ENCODE measurements at places on chromosomes 5 and 9.

GRCh38 chr9:7315746-7316145 lies 483.8 kb downstream of the DMAC1 start:
- no peak for DNase-seq

- no peak for DNase-seq
Measured at GRCh38 chr5:20683241-20683940, 695.4 kb upstream of the CDH18 start.

DNA sequence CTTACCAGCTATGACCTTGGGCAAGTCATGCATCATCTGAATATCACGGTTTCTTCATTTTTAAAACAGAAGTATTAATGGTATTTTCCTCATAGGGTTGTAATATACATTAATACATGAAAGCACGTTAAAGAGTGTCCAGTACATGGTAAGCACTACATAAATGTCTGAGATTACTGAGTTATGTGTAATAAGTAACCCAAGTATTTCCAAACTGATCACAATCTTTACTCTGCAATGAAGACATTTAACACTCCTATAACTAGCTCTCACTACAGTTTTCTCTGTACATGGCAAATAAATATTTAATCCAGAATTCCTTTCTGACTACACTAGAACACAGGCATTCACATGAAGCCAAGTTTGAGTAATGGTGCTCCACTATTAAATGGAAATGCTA lies 4.0 kb downstream of the GLDC start:
- DNase-seq, result peak; percentile 35

GRCh38 chr9:582775-583174 lies 258.7 kb upstream of the DMRT1 start:
- DNase-seq, result no peak

DNA sequence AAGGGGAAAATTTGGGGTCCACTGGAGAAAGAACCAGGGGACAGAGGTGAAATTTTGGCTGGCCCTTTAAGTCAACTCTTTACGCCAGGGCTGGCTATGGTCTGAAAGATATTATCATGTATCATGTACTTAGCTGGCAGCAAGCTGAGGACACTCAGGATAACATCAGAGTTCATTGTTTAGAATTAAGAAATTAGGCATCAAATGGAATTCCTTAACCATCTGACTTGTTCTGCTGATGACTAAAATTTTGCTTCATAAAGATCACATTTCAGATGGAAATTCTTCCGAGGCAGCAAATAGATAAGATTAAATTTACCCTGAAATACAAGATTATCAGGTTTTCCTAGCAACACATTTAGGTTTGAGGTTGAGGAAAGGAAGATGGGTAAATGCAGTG lies 269.4 kb upstream of the KLF9 start:
- no peak for DNase-seq

DNA sequence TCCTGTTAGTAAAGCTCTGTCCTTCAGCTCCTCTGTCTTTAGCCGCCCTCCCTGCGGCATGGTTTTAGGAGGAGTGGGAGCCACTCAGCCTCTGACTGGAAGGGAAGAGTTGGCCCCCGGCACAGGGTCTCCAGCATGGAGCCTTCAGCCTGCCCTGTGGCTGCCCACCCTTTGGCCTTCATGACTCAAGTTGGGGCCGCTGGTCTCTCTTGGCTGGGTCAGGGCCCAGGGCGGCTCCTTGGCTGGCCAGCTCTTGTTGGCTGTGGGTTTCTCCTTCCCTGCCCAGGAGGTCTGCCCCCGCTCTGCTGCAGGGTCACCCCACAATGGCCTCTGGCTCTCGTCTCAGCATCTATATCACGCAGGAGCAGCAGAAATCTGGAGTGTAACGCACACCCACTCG lies 25.7 kb downstream of the FGF1 start:
- no peak for DNase-seq

DNA sequence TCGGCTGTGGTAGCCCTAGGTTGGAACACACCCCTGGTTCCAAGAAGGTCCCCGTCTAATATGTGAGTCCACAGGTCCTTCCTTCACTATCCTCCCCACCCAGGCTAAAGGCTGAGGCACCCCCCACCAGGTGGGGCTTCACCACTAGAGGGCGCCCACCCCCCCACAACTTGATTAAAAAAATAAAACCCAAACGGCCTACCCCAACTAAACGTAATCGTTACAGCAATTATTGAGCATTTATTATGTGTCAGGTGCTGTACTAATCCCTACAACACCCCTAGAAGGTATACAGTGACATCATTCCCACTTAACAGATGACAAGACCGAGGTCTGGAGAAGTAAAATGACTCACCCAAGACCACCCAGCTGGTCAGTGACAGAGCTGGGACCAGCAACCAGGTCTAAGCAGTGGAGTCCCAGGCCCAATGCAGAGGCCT lies 65.0 kb downstream of the FGF18 start:
- peak; percentile 21 for DNase-seq

GRCh38 chr9:132161743-132162184 lies at the start of gene NTNG2:
TSS of gene NTNG2 (plus strand) at chr9:132162058. CDS start at chr9:132166832, 4,774 bp downstream.
- DNase-seq, result no peak

DNA sequence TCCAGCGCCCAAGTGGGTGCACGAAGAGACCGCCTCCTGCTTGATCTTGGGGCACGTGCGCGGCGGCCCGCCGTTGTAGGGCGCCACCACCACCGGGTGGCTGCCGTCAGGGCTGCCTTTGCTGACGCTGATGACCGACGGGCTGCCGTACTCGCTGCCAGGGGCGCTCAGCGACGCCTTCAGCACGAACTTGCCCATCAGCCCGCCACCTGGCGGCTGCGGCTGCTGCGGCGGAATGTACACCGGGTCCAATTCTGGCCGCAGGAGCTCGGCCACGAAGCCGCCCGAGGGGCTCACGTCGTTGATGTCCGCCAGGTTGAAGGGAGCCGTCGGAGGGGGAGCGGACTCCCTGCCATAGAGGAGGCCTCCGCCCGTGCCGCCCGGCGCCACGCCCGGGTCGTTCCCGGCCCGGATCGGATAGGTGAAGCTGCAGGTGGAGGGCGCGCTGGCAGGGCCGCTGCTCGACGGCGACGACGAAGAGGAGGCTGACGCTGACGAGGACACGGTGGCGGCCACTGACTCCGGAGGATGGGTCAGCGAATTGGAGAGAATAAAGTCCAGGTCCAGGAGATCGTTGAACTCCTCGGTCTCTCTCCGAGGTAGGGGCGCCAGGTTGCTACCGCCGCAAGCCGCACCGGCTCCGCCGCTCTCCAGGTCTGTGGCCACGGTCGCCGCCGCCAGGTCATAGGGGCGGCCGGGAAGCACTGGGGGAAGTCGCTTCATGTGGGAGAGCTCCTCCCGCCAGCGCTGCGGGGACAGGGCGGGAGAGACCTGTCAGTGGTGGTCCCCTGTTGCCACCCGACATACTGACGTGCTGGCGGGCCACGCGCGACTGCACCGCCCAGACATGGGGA lies 1.8 kb downstream of the KLF4 start:
- peak; percentile 61 for DNase-seq

DNA sequence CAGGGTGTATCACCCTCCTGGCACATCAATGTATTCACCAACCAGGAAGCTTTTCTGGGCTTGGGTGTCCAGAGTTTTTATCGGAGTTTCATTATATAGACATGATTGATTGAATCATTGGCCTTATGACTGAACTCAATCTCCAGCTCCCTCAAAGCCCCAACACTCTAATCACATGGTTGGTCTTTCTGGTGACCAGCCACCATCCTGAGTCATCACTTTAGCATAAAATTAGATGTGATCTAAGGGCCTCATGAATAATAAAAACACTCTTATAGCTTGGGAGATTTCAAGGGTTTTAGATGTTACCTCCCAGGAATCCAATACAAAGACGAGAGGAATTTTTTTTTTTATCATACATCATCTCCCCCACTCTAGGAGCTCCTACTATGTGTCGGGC lies 7.7 kb upstream of the PBX3 start:
- peak; percentile 19 for DNase-seq

GRCh38 chr5:127077366-127077765 lies 4.1 kb upstream of the C5orf63 start:
- DNase-seq, result peak; percentile 65

- no peak for DNase-seq
Measured at GRCh38 chr9:9498128-9498527, 1114.7 kb downstream of the PTPRD start.

GRCh38 chr5:31866166-31866565 lies 227.2 kb downstream of the PDZD2 start:
- DNase-seq, result no peak

DNA sequence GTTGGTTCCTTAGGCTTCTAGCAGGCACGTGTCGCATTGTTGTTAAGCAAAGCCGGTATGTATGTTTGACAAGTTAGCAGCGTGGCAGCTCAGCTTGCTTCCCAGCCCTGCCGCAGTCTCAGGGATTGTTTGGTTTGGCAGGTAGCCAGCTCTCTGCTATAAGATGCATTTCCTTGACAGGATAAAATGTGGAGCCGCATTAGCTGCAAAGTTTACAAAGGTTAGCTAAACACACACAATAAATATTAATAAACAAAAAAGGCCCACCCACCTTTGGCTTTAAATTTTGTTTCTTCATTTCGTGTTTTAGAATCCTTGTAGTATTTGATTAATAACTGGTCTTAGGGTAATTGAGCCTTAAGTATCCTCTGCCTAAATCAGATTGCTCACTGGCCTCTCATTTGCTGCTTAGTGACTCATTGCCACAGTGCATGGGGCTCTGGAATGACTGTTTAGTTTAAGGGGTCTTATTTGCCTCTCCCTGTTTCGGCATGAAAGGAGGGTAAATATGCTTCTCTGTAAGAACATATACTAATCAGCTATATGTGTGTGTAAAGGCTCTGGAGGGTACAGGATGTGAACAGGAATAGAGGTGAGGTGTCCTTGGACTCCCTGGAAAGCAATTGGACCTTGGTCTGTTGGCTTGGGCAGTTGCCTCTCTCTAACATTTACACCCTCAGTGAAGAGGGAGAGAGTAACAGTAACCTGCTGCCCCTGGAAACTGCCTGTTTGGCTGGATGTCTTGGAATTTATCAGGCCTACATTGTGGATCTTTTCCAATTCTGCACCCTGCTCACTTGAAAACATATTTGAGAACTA lies 122.0 kb downstream of the GDNF start:
- peak; percentile 86 for DNase-seq

DNA sequence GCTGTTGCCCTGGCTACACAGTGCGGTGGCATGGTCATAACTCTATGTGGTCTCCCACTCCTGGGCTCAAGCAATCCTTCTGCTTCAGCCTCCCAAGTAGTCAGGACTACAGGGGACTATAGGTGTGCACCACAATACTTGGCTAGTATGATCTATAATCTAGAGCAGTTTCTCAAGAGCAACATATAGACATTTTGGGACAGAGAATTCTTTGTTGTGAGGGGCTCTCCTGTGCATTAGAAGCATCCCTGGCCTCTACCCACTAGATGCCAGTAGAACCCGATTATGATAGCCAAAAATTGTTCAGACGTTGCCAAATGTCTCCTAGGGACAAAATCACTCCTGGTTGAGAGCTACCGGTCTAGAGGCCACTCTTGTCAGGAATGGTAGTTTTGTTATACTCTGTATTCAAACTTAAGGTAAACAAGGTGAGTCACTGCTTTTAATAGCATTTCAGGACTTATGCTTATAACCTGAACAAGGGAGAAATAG lies 7.2 kb downstream of the ANKHD1 start:
- DNase-seq, result no peak

DNA sequence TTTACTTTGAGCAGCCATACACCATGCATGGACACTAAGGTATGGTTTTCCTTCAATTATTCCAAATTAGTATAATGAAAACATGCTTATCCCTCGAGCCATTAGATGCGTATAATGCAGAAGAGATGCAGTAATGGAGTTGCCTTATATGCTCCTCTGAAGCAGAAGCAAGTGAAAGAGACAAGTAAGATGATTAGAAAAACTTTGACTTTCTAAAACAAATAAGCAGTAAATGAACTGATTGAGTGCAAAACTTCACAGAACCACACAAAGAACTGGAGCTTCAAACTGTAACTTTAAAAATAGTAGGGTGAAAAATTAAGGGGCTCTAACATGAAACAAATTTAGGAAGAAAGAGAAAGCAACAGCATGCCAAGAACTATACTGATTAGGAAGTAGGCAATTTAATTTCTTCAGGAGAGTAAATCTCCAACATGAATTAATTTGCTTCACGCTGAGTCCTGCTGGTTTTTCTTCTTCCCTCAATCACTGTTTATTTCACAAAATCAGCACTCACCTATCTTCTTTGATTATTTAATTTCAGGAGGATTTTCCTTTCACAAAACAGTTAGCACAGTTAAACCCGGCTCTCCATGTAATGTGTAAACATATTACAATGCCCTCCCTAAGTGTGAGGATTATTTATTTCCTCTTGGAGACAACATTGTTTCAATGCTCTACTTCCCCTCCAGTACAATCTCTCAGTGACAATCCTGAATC lies 90.3 kb upstream of the PAM start:
- DNase-seq, result no peak

DNA sequence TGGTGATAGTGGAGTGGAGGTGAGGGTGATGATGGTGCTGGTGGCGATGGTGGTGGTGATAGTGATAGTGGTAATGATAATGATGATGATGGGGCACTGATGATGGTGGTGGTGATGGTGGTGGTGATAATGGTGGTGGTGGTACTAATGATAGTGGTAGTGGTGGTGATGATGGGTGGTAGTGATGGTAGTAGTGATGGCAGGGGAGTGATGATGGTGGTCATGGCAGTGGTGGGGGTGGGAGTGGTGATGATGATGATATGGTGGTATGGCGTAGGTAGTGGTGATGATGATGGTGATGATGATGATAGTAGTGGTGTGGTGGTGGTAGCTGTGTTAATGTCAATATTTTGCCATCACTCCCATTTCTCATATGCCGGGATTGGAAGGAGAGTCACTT lies 44.5 kb upstream of the ORM1 start:
- no peak for DNase-seq

GRCh38 chr5:172670005-172670402 lies 28.9 kb downstream of the NEURL1B start:
- DNase-seq, result no peak

DNA sequence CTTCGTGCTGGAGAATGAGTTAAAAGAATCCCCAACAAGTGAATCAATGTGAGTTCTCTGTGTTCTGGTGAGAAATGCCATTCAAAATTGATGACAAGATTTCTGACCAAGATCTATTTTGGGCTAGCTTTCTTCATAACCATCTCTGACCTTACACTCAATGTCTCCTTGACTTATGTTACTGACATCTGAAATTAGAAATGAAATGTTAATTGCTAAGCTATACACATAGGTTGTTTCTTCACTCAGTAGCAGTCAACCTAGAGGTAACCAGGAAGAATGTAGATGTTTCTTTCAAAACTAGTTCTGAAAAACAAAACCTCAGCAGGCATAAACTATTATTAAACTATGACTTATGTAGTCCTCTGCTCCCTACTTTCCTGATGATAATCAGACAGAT lies 2220.7 kb upstream of the C9orf72 start:
- DNase-seq, result no peak

GRCh38 chr5:33369485-33370465 lies 71.0 kb upstream of the TARS1 start:
- peak; percentile 35 for DNase-seq

- no peak for DNase-seq
Measured at GRCh38 chr9:129276486-129277230, 98.6 kb upstream of the IER5L start.

GRCh38 chr5:22649074-22649473 lies 204.1 kb downstream of the CDH12 start:
- no peak for DNase-seq
